ENCODE measurements at places on chromosomes 16 and 17. TPM values are rescaled to one million over a fixed set of nuclear protein-coding genes. Genes with fewer than 3 reads are reported as not detected.

DNA sequence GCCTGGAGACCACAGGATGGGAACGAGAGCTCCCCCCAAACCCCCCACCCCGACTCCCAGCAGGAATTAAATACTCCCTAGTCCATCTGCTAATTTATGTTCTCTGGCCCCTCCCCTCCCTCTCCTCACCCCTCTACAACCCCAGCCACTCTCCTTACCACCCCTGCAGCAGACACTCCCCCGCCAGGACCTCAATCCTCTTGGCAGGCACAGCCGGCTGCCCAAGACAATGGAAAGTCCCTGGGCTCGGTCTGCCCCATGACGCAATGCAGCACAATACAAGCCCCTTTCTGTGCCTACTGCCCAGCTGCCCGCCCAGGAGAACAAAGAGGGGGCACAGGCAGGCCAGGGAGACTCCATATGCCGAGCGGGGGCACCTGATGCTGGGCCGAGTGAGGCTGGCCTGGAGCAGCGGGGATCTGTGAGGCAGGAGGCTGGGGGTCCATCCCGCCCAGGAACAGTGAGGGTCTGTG lies 30.3 kb upstream of the CDC42EP4 start:
- peak; percentile 88 for DNase-seq

Gene EPOP
- 2.9 TPM for total RNA-seq

DNA sequence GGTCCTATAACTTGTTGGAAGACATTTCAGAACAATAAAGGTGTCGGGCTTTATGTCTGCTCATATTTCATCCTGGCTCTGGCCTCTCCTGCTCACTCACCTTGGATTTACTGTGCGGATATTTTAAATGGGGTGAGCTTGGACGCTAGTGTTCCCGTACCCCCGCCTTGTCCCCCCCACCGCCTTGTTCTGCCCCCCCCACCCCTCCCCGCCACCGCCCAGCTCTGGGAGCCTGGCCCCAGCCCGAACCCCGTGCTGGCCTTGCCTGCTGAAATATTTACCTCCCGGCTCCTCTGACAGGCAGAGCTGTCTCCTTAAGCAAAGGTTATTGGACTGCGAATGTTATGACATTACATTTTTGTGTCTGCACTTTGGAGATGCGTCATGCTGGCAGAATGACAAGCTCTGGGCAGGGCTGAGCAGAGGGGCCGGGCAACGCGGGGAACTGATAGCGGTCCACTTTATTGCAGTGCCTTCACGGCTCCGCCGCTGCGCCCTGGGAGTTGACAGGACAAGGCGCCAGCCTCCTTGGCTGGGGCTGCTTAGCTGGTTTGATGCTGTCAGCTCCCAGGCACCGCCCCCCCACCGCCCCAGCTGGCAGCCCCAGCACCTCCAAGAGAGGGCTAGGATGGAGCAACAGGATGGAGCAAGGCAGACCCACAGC lies 222.5 kb upstream of the GSE1 start:
- DNase-seq = peak; percentile 89

DNA sequence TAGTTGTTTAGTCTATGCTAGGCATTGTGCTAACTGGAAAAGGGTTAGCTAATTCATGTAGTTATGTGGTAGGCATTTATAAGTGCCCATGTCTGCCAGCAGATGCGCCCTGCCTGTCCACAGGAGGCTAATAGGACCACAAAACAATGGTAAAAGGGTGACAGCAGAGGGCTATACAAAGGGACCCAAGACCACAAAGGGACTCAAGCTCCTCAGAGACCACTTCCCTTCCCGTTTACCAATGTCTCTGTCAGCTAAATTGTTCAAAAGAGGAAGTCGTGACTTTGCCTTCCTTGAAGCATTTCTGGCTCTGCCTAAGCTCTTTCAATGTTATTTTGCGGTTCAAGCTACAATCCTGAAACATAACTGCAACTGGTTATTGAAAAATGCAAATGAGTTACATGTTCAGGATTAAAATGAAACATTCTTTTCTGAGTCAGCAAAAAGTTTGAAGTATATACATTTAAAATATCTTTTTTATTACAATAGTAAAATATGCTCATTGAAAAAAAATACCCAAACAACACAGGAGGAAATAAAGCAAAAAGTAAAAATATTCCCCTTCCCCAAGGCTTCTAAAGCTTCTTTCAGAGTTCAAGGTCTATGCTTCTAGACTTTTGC lies 149.2 kb downstream of the MAF start:
- no peak for DNase-seq
